Right renal pelvis (tissue), 4 donors: ENCODE measurements at places on chromosomes 1 and 21.

GRCh38 chr1:46774297-46774696, 24.5 kb upstream of the CYP4B1 start:
- no peak for DNase-seq

- no peak for DNase-seq
Observed at GRCh38 chr1:112250892-112251291, 145.1 kb upstream of the CTTNBP2NL start.

GRCh38 chr1:208432346-208432745, 188.2 kb upstream of the PLXNA2 start:
- no peak for DNase-seq

- no peak for DNase-seq
Observed at GRCh38 chr1:15328351-15329103, 81.2 kb upstream of the EFHD2 start.

- no peak for DNase-seq
Observed at GRCh38 chr1:91520942-91521507, 20.4 kb downstream of the CDC7 start.

DNA sequence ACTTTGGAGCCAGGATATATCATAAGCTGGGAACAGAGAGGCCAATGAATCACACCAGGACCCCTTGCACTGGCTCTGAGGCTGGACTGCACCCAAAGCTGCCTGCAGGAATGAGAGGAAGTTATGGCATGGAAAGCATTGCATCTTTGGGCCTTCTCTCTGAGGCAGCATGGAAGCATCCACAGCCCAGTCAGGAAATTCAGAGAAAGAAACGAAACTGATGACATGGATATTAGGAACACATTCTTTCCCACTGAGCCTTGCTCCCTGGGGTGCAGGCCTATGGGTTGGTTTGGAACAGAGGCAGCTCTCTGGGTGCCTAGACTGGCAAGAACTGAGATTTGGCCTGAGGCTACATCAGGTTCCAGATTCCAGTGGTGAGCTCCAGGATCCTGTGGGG, 98.6 kb downstream of the NGF start:
- no peak for DNase-seq

DNA sequence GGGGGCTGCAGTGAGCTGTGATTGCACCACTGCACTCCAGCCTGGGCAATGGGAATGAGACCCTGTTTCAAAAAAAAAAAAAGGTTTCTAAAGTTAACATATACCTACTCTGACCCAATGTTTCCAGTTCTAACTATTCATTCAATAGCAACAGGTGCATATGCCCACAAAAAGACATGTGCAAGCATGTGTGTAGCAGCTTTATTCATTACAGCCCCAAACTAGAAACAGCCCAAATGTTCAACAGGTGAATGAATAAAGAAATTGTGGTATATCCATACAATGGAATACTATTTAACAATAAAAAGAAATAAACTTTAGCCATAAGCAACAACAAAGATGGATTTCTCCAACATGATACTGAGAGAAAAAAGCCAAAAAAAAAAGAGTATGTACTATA, 21.3 kb upstream of the CTPS1 start:
- no peak for DNase-seq

- no peak for DNase-seq
Observed at GRCh38 chr1:162206749-162207635, 137.5 kb downstream of the NOS1AP start.

- DNase-seq, result no peak
Observed at GRCh38 chr1:50566405-50566804, 143.2 kb upstream of the DMRTA2 start.

DNA sequence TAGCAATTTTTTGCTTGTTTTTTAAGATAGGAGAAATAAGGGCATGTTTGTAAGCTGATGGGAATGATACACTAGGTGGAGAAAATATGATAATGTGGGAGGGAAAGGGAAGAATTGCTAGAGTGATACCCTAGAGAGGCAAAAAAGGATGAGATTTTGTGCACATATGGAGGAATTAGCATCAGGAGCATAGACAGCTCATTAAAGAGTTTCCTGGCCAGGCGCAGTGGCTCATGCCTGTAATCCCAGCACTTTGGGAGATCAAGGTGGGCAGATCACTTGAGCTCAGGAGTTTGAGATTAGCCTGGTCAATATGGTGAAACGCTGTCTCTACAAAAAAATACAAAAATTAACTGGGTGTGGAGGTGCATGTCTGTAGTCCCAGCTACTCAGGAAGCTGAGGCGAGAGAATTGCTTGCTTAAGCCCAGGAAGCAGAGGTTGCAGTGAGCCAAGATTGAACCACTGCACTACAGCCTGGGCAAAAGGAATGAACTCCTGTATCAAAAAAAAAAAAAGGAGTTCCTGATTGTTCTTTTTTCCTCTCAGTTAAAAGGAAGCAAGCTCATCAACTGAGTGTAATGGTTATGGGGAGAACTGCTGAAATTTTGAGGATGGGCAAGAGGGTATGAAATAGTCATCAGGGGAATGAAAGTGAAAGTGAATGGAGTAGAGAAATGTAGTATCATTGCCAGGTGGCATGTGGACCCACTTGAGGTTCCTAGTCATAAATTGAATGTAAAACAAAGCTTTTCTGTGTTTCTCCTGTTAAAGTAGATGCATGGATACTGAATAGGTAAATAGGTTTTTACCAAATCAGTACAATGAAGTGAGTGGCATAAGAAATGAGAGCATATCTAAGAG, 35.5 kb downstream of the SH3GLB1 start:
- DNase-seq, result no peak

- DNase-seq, result no peak
Observed at GRCh38 chr1:204222764-204223055, 8.9 kb upstream of the GOLT1A start.

DNA sequence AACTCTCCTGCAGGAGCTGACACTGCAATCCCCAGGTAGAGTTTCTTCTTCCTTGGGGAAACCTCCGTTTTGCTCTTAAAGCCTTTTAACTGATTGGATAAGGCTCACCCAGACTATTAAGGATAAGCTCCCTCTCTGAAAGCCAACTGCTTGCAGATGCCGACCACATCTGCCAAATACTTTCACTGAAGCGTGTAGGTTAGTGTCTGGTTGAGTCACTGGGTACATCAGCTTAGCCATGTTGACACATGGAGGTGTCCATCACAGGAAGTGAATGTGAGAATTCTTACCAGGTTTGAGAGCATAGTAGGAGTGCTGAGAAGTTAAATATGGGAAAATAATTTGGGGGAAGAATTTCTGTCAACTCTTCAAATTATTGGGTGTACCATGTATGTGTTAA, 202.0 kb downstream of the AJAP1 start:
- no peak for DNase-seq

GRCh38 chr1:201324821-201325677, 41.7 kb downstream of the PKP1 start:
- no peak for DNase-seq

- DNase-seq, result no peak
Observed at GRCh38 chr1:100861379-100861778, 33.3 kb downstream of the EXTL2 start.

- DNase-seq, result no peak
Observed at GRCh38 chr1:232223887-232224286, 406.0 kb downstream of the SIPA1L2 start.

GRCh38 chr1:99935534-99935933, 34.3 kb upstream of the SLC35A3 start:
- DNase-seq, result no peak

GRCh38 chr21:34345892-34346291, 17.9 kb upstream of the KCNE2 start:
- DNase-seq, result no peak

DNA sequence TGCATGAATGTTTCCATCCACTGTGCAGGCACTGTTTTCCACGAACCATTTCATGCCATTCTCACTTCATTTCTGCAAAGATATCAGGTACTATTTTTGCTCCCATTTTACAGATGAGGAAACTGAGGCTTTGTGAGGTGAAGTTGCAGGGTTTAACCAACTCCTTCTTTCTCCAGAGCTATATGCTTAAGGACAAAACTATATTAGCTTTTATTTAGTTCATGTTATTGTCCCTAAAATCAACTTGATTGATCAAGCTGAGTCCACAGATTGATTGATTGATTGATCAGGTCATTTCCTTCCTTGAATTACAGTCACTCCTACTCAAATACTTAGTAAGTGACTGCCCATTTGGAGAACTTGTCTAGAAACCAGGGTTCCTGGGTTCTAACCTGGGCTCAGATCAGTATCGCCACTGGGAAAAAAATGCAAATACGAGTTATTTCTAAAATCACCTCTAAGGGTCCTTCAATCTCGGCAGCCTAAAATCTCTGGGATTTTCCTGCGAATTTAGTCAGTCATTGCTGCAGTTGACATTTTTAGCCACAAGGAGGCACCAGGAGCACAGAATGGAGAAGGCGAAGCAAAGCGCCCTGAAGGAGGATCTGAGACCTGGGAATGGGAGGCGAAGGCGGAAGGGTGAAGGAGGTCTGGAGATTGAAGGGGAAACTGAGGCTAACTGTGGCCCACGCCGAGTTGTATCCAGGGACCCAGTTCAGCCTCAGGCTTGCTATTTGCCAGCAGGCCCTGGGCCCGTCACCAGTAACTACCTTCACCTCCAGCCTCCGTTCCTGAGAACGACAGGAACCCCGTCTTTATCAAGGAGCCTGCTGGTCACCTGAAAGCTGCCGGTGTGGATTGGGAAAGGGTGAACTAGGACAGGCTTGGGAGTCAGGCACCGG, 14.3 kb upstream of the MUL1 start:
- peak; percentile 80 for DNase-seq

GRCh38 chr1:28246427-28246832, 10.5 kb downstream of the ATP5IF1 start:
- no peak for DNase-seq

DNA sequence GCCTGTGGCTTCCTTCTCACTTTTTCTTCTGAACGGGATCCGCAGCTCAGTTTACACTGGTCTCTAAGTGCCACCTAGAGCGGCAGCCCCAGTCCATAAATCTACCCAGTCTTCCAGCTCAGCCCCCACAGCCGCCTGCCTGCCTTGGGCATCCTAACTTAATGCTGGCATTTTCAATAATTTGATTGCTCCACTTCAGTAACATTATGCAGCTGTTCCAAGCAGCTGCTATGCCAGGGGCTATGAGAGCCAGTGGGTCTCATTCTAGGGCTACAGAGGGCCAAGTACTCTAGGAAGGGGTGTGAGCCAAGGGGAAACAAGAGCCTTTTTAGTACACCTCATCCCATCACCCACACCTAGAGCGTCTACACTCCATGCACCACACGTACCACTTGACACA, 48.4 kb upstream of the COA6 start:
- no peak for DNase-seq

- no peak for DNase-seq
Observed at GRCh38 chr1:212583643-212584042, 24.9 kb upstream of the ATF3 start.

DNA sequence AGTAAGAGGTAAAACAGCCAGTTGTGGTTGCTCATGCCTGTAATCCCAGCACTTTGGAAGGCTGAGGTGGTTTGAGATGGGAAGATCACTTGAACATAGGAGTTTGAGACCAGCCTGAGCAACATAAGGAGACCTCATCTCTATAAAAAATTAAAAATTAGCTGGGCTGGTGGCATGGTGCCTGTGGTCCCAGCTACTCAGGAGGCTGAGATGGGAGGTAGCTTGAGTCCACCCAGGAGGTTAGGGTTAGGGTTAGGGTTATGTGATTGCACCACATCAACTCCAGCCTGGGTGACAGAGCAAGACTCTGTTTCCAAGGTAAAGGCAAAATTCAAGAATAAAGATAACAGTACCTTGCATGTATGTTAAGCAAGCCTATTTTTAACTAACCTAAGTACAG, 3.5 kb downstream of the SAMSN1 start:
- no peak for DNase-seq

DNA sequence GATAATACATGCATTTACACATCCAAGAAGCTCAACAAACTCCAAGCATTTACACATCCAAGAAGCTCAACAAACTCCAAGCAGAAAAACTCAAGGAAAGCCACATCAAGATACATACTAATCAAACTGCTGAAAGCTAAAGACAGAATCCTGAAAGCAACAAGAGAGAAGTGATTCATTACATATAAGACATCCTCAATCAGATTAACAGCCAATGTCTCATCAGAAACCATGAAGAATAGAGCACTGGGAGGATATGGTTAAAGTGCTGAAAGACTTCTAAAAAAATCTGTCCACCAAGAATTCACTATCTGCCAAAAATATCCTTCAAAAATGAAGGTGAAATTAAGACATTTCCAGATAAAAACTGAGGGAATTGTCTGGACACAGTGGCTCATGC, 45.7 kb upstream of the BATF3 start:
- no peak for DNase-seq

- DNase-seq, result peak; percentile 73
Observed at GRCh38 chr1:15409388-15410222, at the start of gene EFHD2. EFHD2 (plus strand) TSS chr1:15409888; CDS start chr1:15409972, 84 bp downstream.

- no peak for DNase-seq
Observed at GRCh38 chr1:72105201-72105600, 177.1 kb downstream of the NEGR1 start.

- no peak for DNase-seq
Observed at GRCh38 chr1:170678027-170678600, 14.2 kb downstream of the PRRX1 start.

DNA sequence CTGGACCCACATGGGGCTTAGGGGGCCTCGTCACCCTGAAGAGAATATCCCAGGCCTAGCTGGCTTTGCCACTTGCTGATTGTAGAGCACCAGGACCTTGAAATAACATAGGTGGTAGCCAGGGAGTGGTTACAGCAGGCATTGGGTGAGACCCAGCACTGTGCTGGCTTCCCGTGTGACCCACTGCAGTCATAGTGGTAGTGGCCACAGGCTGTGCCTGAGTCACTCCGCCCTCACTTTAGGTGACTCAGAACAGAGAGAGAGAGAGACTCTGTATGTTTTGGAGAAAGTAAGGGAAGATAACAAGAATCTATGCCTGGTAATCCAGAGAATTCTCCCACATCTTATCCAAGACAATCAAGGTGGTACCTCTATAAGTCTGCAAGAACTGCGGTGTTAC, 98.7 kb upstream of the LHX8 start:
- DNase-seq, result no peak

DNA sequence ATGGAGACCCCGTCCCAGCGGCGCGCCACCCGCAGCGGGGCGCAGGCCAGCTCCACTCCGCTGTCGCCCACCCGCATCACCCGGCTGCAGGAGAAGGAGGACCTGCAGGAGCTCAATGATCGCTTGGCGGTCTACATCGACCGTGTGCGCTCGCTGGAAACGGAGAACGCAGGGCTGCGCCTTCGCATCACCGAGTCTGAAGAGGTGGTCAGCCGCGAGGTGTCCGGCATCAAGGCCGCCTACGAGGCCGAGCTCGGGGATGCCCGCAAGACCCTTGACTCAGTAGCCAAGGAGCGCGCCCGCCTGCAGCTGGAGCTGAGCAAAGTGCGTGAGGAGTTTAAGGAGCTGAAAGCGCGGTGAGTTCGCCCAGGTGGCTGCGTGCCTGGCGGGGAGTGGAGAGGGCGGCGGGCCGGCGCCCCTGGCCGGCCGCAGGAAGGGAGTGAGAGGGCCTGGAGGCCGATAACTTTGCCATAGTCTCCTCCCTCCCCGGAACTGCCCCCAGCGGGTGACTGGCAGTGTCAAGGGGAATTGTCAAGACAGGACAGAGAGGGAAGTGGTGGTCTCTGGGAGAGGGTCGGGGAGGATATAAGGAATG, 505 bp downstream of the LMNA start:
- DNase-seq, result no peak
